Transverse colon (tissue), 4 donors: ENCODE measurements at places on chromosomes 3 and 15. TPM values are rescaled to one million over a fixed set of nuclear protein-coding genes. Genes with fewer than 3 reads are reported as not detected.

DNA sequence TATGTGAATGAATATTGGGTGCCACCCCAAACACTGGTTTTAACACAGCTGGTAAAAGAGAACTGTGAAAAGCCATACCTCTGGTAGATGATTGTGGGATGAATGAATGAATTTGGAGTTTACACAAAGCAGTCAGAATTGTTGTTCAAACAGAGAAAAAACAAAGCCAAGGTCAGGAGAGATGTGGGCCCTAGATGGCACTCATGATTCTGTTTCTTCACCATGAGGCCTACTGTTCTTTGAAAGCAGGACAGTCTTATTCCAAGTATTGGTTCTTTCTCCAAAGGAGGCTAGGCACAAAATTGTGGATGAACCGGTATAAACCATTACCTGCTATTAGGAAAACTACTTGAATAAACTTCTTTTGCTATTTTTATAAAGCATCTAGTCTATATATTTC is 97.6 kb downstream of the SAMMSON start:
- DNase-seq: no peak

ADAM10 gene
- 75.8 TPM for total RNA-seq

SLC15A2 gene
- total RNA-seq: 2.2 TPM

GP5 gene
- not detected for total RNA-seq
